ENCODE measurements at places on chromosomes 12 and 14.

- H3K4me3 ChIP-seq = no peak overlapping the region
- H3K27me3 ChIP-seq = no peaks in the 10 kb centered on the region
- DNase-seq = no peak
Measured at GRCh38 chr14:88599761-88600439, 37.1 kb downstream of the ZC3H14 start.

- H3K4me1 ChIP-seq = peaks cover 2% of the 10 kb centered on the region
- no peaks in the 10 kb centered on the region for H3K36me3 ChIP-seq
- H3K27ac ChIP-seq = no peak overlapping the region
- H3K4me3 ChIP-seq = no peak overlapping the region
- no peaks in the 10 kb centered on the region for H3K27me3 ChIP-seq
Measured at GRCh38 chr12:68565391-68565903, 45.3 kb upstream of the RAP1B start.

DNA sequence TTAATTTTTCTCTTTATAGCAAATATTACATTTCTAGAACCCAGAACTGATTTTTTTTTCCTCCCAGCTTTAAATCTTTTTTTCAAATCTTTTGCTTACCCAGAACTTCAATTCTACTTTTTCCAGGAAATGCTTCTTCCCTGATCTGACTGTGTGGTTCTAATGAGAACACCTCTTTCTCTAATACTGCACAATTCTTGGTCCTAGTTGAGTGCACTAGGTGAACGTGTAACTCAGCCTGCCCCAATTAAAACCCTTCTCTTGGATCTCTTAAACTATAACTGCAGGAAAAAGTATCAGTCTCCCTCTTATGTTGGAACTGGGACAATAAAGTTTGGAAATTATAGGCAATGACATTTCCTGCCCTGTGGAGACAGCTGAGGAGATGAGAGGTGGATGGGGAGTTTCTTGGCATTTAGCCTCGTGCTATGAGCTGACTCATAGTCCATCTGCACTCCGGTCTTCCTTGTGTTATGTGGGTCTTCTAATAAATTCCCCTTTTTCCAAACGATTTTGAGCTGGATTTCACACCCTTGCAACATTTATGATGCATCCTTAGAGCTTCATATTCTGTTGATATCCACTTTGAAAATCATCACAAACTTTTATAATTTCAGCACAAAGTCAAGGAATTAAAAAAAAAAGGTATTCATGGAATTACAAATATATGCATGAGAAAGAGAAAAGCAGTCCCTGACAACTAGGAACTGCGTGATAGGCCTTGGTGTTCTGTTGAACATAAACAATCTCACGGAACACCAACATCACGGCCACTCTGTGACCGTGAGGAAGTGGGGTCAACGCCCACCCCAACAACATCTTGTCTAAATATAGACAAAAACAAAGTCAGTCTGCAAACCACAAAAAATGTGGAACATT, 52.4 kb downstream of the BRMS1L start:
- H3K4me3 ChIP-seq = no peak overlapping the region
- H3K27ac ChIP-seq = peak overlapping the region; percentile 59
- no peaks in the 10 kb centered on the region for H3K4me1 ChIP-seq
- DNase-seq = peak; percentile 94
- no peaks in the 10 kb centered on the region for H3K27me3 ChIP-seq
- peaks cover 3% of the 10 kb centered on the region for H3K36me3 ChIP-seq

DNA sequence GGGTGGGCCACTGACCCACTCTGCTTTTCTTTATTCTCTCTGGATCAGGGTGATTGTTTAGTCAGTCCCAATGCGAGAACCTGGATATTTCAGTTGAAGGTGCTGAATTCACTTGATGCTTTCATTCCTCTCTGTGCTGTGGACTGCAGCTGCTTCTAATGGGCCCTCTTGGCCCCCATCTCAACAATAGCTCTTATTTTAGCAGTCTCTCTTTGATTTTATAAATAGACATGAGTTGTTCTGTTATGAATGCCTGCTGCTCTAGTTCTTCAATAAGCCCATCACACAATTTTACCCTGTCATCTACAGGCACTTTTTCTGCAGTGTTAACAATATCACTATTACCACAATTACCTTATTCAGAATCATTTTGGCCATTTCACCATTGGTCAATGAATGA, 54.1 kb upstream of the YARS2 start:
- H3K4me3 ChIP-seq = no peak overlapping the region
- H3K27me3 ChIP-seq = no peaks in the 10 kb centered on the region
- no peaks in the 10 kb centered on the region for H3K4me1 ChIP-seq
- H3K36me3 ChIP-seq = no peaks in the 10 kb centered on the region
- DNase-seq = no peak
- H3K27ac ChIP-seq = no peak overlapping the region

DNA sequence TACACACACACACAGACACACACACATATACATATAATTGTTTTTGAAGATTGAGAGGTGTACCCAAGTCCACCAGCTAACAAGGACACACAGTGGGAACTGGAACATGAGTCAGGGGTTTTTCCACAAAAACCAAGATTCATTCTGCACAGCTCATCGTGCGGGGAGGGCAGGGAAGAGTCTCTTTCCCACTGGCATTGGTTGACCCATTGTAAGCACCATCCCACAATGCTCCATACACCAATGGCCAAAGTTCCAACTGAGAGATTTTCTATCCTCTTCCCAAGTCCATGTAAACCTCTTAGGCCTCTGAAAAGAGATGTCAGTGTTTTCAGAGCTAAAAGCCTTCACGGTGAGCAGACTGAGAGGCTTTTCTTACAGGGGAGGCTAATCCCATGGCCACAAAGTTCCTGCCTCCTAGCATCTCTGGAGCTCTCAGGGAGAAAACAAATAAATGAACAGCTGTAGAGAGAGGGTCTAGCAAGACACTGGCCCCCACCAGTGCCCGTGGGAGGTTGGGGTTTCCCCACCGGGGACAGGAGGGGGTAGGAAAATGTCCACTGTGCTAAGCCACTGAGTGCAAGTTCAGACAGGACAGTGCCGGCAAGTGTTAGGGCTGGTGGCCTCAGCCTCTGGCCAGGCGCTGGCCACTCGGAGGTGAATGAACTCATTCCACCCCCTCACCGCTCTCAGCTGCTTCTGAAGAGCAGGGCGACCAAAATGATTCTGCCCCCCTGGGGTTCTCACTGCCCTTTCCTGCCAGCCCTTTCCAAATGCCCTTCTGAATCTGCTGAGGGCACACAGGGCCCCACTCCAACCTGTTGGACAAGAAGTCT, 21.5 kb upstream of the TC2N start:
- no peaks in the 10 kb centered on the region for H3K36me3 ChIP-seq
- H3K4me3 ChIP-seq = no peak overlapping the region
- no peaks in the 10 kb centered on the region for H3K27me3 ChIP-seq
- DNase-seq = no peak
- H3K27ac ChIP-seq = no peak overlapping the region

- no peak overlapping the region for H3K4me3 ChIP-seq
- peak overlapping the region; percentile 82 for H3K27ac ChIP-seq
- no peaks in the 10 kb centered on the region for H3K27me3 ChIP-seq
- no peaks in the 10 kb centered on the region for H3K36me3 ChIP-seq
- DNase-seq = peak; percentile 34
Measured at GRCh38 chr12:15782667-15783066, 6.5 kb downstream of the EPS8 start.

GRCh38 chr12:129520739-129521138, 383.1 kb downstream of the TMEM132D start:
- H3K27me3 ChIP-seq = no peaks in the 10 kb centered on the region
- H3K36me3 ChIP-seq = no peaks in the 10 kb centered on the region
- no peak overlapping the region for H3K27ac ChIP-seq
- H3K4me1 ChIP-seq = no peaks in the 10 kb centered on the region
- H3K4me3 ChIP-seq = no peak overlapping the region

DNA sequence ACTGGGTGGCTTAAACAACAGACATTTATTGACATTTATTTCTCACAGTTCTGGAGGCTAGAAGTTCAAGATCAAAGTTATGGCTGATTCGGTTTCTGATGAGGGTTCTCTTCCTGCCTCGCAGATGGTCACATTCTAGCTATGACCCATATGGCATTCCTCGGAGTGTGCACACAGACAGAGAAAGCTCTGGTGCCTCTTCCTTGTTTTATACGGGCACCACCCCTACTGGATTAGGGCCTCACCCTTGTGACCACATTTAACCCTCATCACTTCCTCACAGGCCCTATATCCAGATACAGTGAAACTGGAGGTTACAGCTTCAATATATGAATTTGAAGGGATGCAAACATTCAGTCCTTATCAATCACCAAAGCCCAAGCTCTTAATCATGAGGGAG, 77.0 kb upstream of the OVCH1 start:
- no peak for DNase-seq
- no peak overlapping the region for H3K4me3 ChIP-seq
- H3K27me3 ChIP-seq = no peaks in the 10 kb centered on the region
- peaks cover 32% of the 10 kb centered on the region for H3K36me3 ChIP-seq

DNA sequence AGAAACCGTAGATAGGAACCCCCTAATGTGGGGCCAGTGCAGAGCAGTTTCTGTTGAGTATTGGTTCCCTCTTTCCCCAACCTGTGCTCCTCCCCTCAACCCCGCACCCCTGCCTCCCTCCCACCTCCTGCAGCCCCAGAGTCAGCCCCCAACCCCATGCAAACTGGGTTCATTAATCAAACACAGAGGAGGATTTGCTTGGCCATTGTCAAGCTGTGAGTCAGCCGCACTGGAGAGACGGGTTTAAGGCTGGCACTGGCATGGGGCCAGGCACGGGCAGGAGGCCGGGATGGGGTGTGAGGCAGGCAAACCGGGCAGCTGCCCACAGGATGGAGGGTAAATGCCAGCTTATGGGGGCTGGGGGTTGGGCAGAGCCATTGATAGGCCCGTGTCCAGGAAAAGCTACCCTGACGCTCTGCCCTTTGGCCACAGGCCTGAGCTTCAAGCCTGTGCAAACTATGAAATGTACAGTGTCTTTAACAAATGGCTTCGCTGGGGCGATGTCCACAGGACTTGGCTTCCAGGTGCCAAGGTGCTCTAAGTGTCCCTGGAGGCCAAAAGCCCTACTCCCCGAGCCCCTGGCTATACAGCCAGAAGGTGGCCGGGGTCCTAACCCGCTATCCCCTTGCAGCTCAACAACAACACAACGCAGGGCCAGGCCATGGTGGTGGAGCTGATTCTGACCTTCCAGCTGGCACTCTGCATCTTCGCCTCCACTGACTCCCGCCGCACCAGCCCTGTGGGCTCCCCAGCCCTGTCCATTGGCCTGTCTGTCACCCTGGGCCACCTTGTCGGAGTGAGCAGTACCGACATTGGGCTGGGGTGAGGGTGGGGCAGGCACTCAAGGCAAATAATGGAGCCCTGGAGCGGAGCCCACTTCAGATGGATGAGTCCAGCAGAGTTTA, 1.4 kb downstream of the AQP5 start:
- no peak overlapping the region for H3K27ac ChIP-seq
- no peak for DNase-seq
- peaks cover 74% of the 10 kb centered on the region for H3K27me3 ChIP-seq
- peaks cover 42% of the 10 kb centered on the region for H3K4me1 ChIP-seq
- no peaks in the 10 kb centered on the region for H3K36me3 ChIP-seq

DNA sequence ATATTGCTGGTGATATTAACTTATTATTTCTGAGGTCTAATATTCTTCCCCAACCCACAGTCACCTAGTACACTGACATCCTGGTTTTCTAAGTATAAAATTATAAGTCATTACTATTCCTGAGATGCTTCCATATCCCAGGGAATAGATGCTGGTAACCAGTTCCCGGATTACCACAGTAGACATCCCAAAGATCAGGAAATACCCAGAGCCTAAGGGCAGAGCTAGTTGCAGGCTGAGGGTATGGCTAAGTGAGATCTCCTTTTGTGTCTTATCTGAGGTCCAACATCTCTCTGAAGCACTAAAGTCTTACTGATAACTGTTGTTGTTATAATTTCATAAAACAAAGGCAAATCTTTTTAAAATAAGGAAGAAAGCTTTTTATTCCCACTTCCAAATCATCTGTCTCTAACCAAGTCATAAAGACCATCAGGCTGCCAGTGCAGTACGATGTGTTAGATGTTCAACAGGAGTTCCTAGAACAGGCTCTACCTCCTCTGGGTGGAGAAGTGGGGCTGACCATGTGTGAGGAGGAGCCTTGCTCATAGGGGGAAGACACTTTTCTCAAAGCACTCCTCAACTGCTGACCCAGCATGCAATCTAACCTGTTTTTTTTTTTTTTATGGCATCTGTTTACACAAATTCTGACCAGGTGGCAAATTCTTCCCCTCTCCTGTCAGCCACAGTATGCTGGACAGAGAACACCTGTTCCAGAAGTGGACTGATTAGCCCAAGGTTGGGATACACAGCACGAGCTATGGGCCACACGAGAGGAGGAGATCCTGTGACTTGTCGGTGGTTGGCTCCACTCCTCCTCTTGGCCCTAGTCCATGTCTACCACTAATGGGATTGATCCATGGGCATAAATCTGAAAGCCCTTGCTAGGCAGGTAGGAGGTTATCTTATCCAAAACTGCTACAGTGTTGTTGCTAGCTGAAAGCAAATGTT, 16.1 kb upstream of the GRIP1 start:
- peaks cover 46% of the 10 kb centered on the region for H3K27me3 ChIP-seq
- DNase-seq = no peak
- no peak overlapping the region for H3K4me3 ChIP-seq
- H3K4me1 ChIP-seq = no peaks in the 10 kb centered on the region

GRCh38 chr14:72054911-72055310, 122.7 kb downstream of the RGS6 start:
- no peak overlapping the region for H3K4me3 ChIP-seq
- H3K27me3 ChIP-seq = no peaks in the 10 kb centered on the region
- H3K4me1 ChIP-seq = no peaks in the 10 kb centered on the region
- H3K27ac ChIP-seq = no peak overlapping the region
- no peak for DNase-seq
- no peaks in the 10 kb centered on the region for H3K36me3 ChIP-seq

GRCh38 chr12:117111386-117111785, 12.2 kb upstream of the TESC start:
- no peak overlapping the region for H3K27ac ChIP-seq
- H3K4me3 ChIP-seq = no peak overlapping the region
- H3K4me1 ChIP-seq = peaks cover 7% of the 10 kb centered on the region
- no peak for DNase-seq
- peaks cover 52% of the 10 kb centered on the region for H3K27me3 ChIP-seq

- DNase-seq = no peak
- H3K4me3 ChIP-seq = no peak overlapping the region
- no peaks in the 10 kb centered on the region for H3K27me3 ChIP-seq
- H3K27ac ChIP-seq = no peak overlapping the region
- H3K4me1 ChIP-seq = peaks cover 3% of the 10 kb centered on the region
- H3K36me3 ChIP-seq = no peaks in the 10 kb centered on the region
Measured at GRCh38 chr12:29220632-29221336, 71.7 kb downstream of the FAR2 start.

- no peak for DNase-seq
- H3K27me3 ChIP-seq = no peaks in the 10 kb centered on the region
- no peak overlapping the region for H3K4me3 ChIP-seq
- H3K36me3 ChIP-seq = peaks cover 76% of the 10 kb centered on the region
Measured at GRCh38 chr12:121828306-121828705, 24.5 kb downstream of the SETD1B start.

- H3K4me3 ChIP-seq = peak overlapping the region; percentile 98
- H3K27me3 ChIP-seq = no peaks in the 10 kb centered on the region
- peaks cover 4% of the 10 kb centered on the region for H3K4me1 ChIP-seq
- no peak overlapping the region for H3K27ac ChIP-seq
- peak; percentile 50 for DNase-seq
Measured at GRCh38 chr12:132711080-132711843, 620 bp downstream of the PGAM5 start.

GRCh38 chr12:127980585-127980984, 286.4 kb upstream of the TMEM132C start:
- no peak for DNase-seq
- no peak overlapping the region for H3K27ac ChIP-seq
- H3K4me1 ChIP-seq = no peaks in the 10 kb centered on the region
- H3K36me3 ChIP-seq = no peaks in the 10 kb centered on the region

- no peaks in the 10 kb centered on the region for H3K36me3 ChIP-seq
- no peak overlapping the region for H3K27ac ChIP-seq
- H3K4me3 ChIP-seq = no peak overlapping the region
- DNase-seq = no peak
- no peaks in the 10 kb centered on the region for H3K4me1 ChIP-seq
Measured at GRCh38 chr12:72337946-72338345, 65.8 kb downstream of the TRHDE start.

Data from mesenchymal stem cell (in vitro differentiated cells and primary cell).